CD4-positive, alpha-beta T cell treated with Interleukin-10 for 1 hour (primary cell): ENCODE measurements at places on chromosomes 2 and 18.

DNA sequence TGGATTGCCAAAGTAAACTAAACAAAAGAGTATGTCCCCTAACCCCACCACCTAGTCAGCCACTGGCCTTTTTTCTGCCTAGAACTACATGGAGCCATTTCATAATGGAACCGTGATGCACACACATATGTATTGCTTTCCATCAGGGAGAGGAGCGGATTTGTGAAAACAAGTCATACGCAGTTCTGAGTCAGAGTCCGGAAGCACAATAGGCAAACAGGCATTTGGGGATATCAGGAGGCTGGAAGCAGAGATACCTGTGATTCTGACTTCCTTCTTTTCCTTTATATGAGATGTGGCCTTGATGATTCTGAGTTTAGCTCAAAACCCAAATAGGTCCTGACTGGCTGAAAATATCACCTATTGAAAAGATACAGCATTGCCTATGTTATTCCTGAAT is 93.5 kb downstream of the TMEM163 start:
- no peak for DNase-seq

GRCh38 chr18:60873708-60874107 is 459.5 kb upstream of the CDH20 start:
- DNase-seq, result no peak

DNA sequence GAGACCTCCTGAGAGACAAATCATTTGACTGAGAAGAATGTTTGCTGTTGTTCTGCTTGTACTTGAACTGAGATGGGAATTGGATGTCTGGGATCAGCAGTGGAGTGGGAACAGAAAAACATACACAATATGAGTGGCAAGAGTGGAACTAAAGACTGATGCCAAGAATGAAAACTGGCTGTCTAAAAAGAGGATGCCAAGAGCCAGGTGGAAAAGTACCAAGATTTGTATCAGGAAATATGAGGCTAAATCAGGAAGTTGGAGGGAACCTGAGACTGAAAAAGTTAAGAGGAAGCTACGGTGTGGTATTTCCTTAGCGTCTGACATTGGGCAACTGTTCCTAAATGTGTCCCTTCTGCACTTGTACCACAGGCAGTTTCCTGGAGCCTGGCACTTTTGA is 440.9 kb upstream of the CELF4 start:
- DNase-seq, result no peak

- no peak for DNase-seq
These were observed 7.2 kb downstream of the NT5DC4 start for GRCh38 chr2:112728029-112728362.
